ENCODE measurements at places on chromosomes 12 and 14. TPM values are rescaled to one million over a fixed set of nuclear protein-coding genes. Genes with fewer than 3 reads are reported as not detected.

CLEC6A gene
- total RNA-seq, result not detected

LTB4R gene
- total RNA-seq, result 1.3 TPM

NEDD1 gene
- total RNA-seq, result 28.0 TPM

NKX2-1 gene
- not detected for total RNA-seq

TMEM229B gene
- total RNA-seq, result 0.64 TPM

All from fibroblast of villous mesenchyme (primary cell).